ENCODE measurements at places on chromosomes 6 and 20. TPM values are rescaled to one million over a fixed set of nuclear protein-coding genes. Genes with fewer than 3 reads are reported as not detected.

The KCNK15 gene
- not detected for total RNA-seq

GRCh38 chr6:90087106-90087833 lies 193.0 kb downstream of the GJA10 start:
- peak; percentile 12 for DNase-seq

DNA sequence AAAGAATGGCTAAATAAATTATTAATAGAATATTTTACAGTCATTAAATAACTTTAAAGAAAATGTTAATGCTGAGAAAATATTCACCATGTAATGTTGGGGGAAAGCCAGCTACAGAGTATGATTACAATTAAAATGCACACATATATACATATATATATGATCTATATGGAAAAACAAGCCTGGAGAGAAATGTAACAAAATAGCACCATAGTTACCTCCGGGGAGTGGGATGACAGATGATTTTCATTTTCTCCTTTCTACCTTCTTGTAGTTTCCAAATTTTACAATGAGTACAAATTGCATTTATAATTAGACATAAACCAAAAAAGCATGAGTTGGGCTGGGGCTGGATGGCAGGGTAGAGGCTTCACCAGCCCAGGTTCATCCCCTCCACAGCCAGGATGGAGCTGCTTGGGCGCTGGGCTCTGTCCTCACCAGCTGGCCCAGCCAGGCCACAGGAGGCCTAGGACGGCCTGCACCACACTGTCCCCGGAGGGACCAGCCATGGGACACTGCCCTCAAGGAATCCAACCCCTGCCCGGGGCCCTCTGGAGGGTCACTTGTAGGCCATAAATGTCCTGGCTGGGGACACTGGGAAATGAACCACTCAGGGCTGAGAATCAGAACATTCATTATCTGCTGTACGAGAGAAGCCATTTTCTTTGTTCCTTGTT lies 10.3 kb downstream of the C20orf203 start:
- DNase-seq = no peak

DNA sequence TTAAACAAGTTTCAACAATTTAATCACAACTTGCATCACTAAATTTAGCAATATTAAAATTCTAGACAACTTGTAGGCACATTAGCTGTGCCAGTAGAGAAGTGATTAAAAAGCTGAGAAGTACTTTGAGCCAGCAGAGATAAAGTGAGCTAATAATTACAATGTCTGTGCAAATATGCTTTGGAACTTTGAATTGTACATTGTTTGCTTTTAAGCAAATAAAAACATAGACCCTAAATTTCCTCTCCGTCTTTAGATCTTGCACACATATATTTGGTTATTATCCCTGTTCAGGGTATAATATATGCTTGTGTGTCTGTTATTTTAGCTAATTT lies 44.2 kb upstream of the DEFB112 start:
- DNase-seq = no peak

GRCh38 chr6:43942616-43943015 lies 172.6 kb downstream of the VEGFA start:
- no peak for DNase-seq

GRCh38 chr6:83371423-83371822 lies 59.4 kb downstream of the ME1 start:
- peak; percentile 79 for DNase-seq

DNA sequence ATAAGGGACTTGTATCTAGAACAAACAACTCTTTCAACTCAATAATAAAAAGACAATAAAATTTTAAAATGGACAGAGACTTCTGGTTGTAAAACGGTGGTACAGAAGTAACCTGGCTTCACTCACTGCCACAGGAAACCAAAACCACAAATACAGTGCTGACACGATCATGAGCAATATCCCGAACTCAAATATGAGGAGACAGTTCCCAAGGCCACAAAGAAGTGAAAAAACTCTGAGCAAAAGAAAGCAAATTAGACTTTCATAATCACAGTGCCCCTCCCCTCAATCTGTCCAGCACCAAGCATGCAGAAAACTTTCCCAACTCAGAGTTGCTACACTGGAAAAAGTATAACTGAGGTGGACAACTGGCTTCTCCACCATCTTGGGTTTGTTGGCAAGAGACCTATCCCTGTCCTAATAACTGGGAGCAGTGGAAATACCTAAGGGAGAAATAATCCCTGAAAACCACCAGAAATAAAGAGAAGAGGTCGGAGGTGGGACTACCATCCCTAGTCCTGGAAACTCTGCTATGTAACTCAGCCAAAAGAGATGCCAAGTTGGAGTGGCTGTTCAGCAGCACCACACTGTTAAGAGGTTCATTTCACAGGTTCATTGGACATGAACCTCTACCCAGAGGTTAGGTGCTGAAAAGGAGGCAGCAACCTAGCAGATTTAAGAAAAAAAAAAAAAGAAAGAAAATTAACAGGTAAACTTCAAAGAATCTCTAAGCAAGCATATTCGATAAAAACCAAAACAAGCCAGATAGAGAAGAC lies 55.5 kb downstream of the REV3L start:
- DNase-seq = peak; percentile 95

DNA sequence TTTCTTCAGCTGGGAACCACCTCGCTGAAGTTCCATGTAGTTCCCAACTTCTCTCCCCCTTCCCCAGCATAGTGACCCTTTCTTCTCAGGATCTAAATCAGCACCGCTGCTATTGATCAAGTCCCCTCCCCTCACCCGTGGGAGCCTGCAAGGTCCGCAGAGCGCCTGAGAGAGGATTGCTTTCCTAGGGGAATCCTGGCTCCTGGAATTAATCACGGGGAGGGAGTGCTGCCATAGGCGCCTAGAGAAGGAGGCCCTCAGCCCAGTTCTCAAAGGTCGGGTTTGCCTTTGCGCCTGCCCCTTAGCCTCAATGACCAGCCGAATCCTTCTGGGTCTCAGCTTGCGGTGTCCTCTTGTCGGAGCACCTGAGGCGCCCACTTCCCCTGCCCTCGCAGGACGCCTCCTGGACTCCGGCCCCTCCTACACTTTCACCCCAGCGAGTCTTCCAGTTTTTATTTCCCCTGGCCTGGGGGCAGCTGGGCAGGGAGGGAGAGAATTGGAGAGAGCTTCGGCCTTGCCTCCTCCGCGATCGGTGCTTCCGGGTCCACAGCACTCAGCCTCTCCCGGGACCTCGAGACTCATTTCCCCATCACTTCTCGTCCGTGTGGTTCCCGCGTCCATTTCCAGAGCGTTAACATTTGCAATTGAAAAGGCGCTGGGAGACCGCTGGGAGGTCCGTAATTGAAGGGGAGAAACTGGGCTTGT lies 3.1 kb upstream of the NKX2-2 start:
- DNase-seq = no peak

GRCh38 chr6:34768148-34768547 lies 10.8 kb downstream of the SNRPC start:
- no peak for DNase-seq

The NTSR1 gene
- under 0.01 TPM for total RNA-seq

The KCNS1 gene
- total RNA-seq = under 0.01 TPM

GRCh38 chr20:16020971-16021370 lies 552.3 kb downstream of the KIF16B start:
- DNase-seq = no peak

The MUC22 gene
- total RNA-seq = not detected

The HLA-DQA2 gene
- total RNA-seq = not detected

The HLA-DQB1 gene
- total RNA-seq = not detected

GRCh38 chr6:2938004-2938631 lies 33.2 kb downstream of the SERPINB6 start:
- DNase-seq = no peak

DNA sequence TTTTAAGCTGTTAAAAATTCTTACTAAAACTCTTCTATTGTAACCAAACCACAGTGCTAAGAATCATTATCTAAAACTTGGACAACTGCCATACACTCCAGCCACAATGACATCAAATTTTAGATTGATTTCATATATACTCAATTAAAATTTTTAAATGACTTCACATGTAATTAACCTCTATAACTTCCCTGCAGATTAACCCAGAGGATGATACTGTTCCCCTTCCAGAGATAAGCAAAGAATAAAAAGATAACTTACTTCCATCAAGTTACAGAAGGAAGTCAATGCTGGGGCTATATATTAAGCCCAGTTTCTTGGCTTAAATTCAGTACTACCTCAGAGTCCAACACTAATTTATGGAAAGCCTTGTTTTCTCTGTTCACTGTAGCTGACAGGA lies 71.3 kb downstream of the ARHGAP18 start:
- no peak for DNase-seq

DNA sequence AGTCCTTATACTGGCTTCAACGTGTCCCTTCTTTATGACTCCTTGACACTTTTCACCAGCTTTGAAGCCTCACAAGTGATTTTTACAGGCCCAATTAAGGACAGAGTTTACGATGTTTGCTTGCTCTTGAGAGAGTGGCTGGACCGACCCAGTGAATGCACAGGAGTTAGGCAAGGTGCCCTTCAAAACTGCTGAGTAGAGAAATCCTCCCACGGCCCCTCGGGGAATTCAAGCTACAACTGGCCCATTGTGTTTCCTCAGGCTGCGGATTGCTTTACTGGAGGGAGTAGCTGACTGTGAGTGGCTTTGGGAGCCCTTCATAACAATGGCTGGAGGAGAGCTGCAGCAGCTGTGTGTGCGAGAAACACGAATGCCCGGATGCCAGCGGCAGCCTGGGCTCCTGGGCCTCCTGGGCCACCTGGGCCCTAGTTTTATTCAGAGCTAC lies 50.0 kb downstream of the SGK1 start:
- no peak for DNase-seq

DNA sequence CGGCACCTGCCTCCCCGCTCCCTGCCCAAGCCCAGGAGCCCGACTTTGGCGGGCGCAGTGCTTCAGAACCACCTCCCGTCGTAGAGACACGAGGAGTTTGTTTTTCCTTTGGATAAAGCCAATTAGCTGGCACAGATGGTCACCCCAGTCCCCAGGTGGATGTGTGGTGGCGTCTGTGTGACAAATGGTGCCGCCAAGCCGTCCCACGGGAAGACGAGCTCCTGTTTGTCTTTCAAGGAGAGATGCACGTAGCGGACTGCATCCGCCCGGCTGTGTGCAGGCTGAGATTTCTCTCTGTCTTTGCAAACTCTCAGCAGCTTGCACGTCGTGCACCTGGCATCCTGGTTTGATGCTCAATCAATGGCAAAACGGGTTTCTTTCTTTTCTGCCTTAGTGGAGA lies 16.1 kb upstream of the MRGBP start:
- DNase-seq = no peak

- DNase-seq = peak; percentile 80
These were observed 46.2 kb upstream of the EEF1A1 start for GRCh38 chr6:73566954-73567591.

DNA sequence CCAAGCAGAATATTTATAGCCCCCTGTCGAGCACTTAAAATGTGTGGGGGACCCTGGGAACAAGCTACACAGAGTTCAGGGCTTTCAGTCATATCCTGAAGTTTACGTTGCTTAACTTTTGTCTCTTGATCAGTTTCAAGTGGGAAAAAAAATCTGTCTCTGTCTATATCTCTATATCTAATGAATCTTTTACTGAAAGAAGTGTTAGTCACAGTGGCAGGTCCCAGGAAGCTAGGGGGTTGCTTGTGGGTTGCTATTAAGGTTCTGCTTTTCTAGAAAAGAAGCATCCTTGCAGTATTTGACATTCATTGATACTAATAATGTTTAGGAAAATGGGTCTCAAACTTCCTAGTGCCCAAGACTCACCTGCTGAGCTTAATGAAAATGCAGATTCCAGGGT lies 76.7 kb upstream of the CLDN20 start:
- peak; percentile 32 for DNase-seq

DNA sequence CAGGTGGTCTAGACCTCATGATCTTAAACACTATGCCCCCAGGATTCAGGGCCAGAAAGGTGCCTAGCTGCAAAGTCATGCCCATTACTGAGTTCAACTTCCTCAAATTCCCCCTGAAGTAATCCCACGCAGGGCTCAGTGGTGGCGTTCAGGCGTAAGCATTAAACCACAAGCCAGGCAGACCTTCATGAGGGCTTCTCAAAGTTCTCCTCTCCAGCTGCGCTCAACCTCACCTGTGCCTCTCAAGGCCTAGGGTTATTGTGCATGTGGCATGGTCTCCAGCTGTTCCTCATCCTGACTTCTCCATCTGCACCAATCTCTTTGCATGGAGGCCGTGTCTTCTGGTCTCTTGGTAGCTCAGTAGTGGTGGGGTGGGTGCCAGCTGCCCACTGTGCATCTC lies 113.6 kb downstream of the TSHZ2 start:
- no peak for DNase-seq

The FAM162B gene
- 5.2 TPM for total RNA-seq

- peak; percentile 53 for DNase-seq
These were observed 95.7 kb downstream of the SHLD1 start for GRCh38 chr20:5845681-5846615.

GRCh38 chr6:144443157-144443556 lies 158.0 kb downstream of the UTRN start:
- no peak for DNase-seq

GRCh38 chr6:166005944-166006899 lies 161.4 kb downstream of the TBXT start:
- no peak for DNase-seq

The HMGCLL1 gene
- not detected for total RNA-seq

DNA sequence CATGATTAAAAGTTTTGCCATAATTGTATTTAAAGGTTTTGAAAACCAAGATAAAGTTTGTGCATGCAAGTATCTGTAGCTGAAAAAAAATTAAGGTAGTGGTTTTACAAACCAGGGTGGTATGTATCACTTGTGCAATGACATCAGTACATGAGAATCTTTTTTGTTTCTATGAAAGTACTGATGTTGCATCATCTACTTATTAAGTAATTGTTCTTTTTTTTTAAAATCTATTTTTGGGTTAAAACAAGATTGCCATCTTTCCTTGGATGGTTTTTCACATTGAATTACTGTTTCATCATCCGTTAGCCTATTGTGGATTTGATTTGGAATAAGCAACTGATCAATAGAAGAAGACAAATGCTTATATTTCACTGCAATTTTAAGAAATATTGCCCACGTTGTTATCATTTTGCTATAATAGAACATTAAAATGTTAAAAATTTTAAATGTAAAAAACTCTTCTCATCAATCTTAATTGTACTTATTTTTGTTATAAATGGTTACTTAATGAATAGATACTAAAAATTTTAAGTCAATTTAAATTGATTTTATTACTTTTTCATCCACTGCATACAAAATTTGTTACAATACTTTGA lies 39.8 kb upstream of the TAGAP start:
- DNase-seq = no peak

GRCh38 chr20:50318710-50319109 lies 128.1 kb downstream of the CEBPB start:
- DNase-seq = no peak

The CST7 gene
- total RNA-seq = not detected

DNA sequence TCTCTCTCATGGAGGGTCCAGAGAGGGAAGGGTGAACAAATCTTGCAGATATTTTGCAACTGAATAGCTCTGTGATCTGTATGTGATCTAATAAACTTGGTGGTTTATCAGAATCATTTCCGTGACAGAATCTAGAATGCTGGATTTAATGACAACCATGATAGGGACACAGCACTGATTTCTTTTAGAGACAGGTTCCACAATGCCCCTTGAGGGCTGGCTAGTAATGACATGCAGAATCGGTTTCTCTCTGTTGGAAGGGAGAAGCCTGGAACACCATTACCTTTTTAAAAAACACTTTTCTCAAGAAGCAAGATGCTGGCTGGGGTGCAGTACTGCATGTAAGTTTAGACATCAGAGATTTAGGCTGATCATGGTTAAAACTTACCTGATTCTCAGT lies 313.4 kb downstream of the CDH26 start:
- no peak for DNase-seq

- peak; percentile 27 for DNase-seq
These were observed 1.1 kb downstream of the PPIL4 start for GRCh38 chr6:149544646-149545257.

Measured in lung microvascular endothelial cell (primary cell).